ENCODE measurements at places on chromosomes 6 and 20. TPM values are rescaled to one million over a fixed set of nuclear protein-coding genes. Genes with fewer than 3 reads are reported as not detected.
A peak's percentile ranks its signal among the peaks of the same experiment; 100 is the strongest.

DNA sequence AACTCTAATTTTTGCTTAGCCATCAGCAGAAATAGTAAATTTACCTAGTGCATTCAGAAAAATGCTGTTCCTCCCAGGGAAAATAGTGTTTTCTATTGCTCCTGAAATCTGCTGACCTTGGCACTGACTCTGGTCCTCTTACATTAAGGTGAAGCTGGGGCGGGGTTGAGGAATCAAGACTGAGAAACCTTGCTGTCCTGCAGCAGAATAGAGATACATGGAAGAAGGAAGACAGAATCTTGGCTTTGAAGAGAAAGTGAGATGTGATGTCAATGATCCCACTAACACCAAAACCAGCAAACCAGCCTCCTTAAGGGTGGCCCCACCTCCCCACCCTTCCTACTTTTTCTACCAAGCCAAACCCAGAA, 840 bp upstream of the LY86 start:
- H3K4me1 ChIP-seq, result no peaks in the 10 kb centered on the region
- H3K4me3 ChIP-seq, result no peak overlapping the region
- H3K27ac ChIP-seq, result no peak overlapping the region
- H3K27me3 ChIP-seq, result no peaks in the 10 kb centered on the region
- H3K36me3 ChIP-seq, result no peaks in the 10 kb centered on the region
- no peak for DNase-seq

- no peaks in the 10 kb centered on the region for H3K27me3 ChIP-seq
- no peak overlapping the region for H3K4me3 ChIP-seq
- H3K27ac ChIP-seq, result no peak overlapping the region
- no peak for DNase-seq
- no peaks in the 10 kb centered on the region for H3K4me1 ChIP-seq
Measured at GRCh38 chr6:49087369-49087768, 375.7 kb downstream of the MMUT start.

- no peaks in the 10 kb centered on the region for H3K27me3 ChIP-seq
- DNase-seq, result no peak
- H3K4me3 ChIP-seq, result no peak overlapping the region
- peaks cover 98% of the 10 kb centered on the region for H3K4me1 ChIP-seq
- peak overlapping the region; percentile 72 for H3K27ac ChIP-seq
Measured at GRCh38 chr6:3743541-3743940, 8.0 kb downstream of the PXDC1 start.

- DNase-seq, result no peak
- H3K27me3 ChIP-seq, result peaks cover 16% of the 10 kb centered on the region
- H3K4me3 ChIP-seq, result no peak overlapping the region
- no peak overlapping the region for H3K27ac ChIP-seq
Measured at GRCh38 chr20:57175397-57176010, 90.9 kb downstream of the BMP7 start.

DNA sequence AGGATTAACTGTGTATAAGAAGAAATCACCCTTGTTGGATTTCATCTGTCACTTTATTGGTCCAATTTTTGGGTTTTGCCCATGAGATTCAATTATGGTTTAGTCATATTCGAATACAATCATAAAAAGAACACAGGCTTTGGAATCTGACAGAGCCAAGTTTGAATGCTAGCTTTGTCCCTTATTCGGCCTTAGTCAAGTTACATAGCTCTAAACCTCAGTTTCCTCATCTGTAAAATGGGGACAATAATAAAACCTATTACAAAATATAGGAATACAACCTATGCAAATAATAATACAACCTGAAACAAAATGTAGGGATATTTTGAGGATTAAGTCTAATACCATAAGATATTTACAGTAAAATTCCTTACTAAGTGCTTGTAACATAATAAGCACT, 57.7 kb downstream of the PRPH2 start:
- H3K4me1 ChIP-seq, result no peaks in the 10 kb centered on the region
- H3K27me3 ChIP-seq, result no peaks in the 10 kb centered on the region
- no peak overlapping the region for H3K4me3 ChIP-seq
- H3K36me3 ChIP-seq, result peaks cover 92% of the 10 kb centered on the region

- no peaks in the 10 kb centered on the region for H3K27me3 ChIP-seq
- no peak overlapping the region for H3K27ac ChIP-seq
- H3K4me1 ChIP-seq, result no peaks in the 10 kb centered on the region
- H3K4me3 ChIP-seq, result no peak overlapping the region
- H3K36me3 ChIP-seq, result peaks cover 41% of the 10 kb centered on the region
Measured at GRCh38 chr20:34744340-34744739, 40.2 kb downstream of the TP53INP2 start.

- DNase-seq, result peak; percentile 72
- no peaks in the 10 kb centered on the region for H3K27me3 ChIP-seq
- H3K4me1 ChIP-seq, result peaks cover 10% of the 10 kb centered on the region
- no peak overlapping the region for H3K27ac ChIP-seq
- H3K4me3 ChIP-seq, result peak overlapping the region; percentile 20
Measured at GRCh38 chr6:4647414-4648365, 128.5 kb upstream of the CDYL start.

- no peaks in the 10 kb centered on the region for H3K27me3 ChIP-seq
- no peak for DNase-seq
- H3K36me3 ChIP-seq, result no peaks in the 10 kb centered on the region
- no peak overlapping the region for H3K4me3 ChIP-seq
Measured at GRCh38 chr6:126842769-126843168, 275.7 kb upstream of the RSPO3 start.

DNA sequence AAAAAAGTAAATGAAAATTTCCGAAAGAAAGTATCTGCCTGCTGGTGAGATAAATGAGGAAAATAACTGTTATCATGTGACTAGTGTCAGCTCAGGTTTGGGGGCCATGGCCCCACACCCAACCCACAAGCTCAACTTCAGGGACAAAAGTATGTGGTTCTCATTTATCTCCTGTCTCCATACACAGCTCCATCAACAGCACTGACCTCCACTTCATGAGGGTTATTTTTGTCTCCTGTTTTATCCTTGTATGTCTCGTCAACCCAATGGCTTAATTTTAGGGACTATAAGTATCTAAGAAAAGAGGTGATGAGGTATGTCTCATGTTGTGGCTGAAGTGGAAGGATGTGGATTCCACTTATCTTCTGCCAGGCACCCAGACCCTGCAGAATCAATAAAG, 271.6 kb upstream of the RIN2 start:
- H3K27ac ChIP-seq, result no peak overlapping the region
- H3K27me3 ChIP-seq, result no peaks in the 10 kb centered on the region
- DNase-seq, result no peak
- no peak overlapping the region for H3K4me3 ChIP-seq
- H3K36me3 ChIP-seq, result no peaks in the 10 kb centered on the region

DNA sequence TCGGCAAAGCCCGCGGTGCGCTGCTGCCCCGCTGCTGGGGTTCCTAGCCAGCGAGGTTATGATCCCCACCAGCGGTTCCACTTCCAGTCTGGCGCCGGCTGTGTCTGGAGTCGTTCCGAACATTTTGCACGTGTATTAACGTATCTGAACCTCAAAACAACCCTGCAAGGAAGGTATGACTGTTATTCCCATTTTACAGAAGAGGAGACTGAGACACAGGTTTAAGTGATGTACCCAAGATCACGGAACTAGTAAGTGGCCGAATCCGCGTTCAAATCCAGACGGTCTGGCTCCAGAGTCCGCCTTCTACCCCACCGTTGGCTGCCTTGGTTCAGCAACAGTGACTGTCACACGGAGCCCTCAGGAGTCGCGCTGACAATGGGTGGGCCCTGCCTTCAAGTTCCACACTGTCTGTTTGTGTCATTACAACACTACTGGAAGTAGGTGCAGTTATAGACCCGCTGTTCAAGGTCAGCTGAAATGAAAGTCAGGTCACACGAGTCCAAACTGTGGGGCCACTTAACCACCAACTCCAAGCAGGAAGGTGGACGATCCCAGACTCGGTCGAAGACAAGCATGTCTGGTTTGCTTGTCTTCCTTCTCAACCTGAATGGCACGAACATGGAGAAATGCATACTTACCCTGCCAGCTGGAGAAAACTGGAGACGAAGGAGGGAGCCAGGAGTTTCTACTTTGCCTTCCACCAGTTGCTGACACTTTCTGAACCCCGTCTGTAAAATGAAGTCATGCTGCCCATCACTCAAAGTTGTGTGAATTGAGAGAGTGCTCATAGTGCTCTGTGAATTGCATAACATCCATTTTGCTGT, 803 bp upstream of the SRXN1 start:
- no peaks in the 10 kb centered on the region for H3K27me3 ChIP-seq
- peaks cover 32% of the 10 kb centered on the region for H3K4me1 ChIP-seq
- peak overlapping the region; percentile 86 for H3K27ac ChIP-seq
- peaks cover 24% of the 10 kb centered on the region for H3K36me3 ChIP-seq
- H3K4me3 ChIP-seq, result peak overlapping the region; percentile 84

DNA sequence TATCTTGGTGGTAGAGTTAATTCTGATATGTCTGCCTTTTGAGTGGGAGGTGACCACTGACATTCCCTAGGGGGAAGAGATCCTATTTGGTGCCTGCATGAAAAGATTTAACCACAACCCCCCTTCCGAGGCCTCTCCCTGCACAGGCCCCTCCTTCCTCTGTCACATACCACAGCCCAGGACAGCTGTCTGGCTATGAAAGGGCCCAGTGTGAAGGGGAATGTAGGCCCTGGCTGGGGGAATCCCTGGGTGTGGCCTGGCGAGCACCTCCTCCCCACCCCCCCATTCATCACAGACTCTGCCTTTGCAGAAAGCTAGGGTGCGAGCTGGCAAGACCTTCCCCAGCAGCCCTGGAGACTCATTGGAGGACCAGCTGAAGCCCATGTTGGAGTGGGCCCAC, 27.4 kb upstream of the MAPRE1 start:
- no peak overlapping the region for H3K27ac ChIP-seq
- peak; percentile 70 for DNase-seq

The BCAS4 gene
- 2.2 TPM for total RNA-seq

The OR2H2 gene
- total RNA-seq, result not detected

The SOX18 gene
- total RNA-seq, result 26.6 TPM

The LAMA5 gene
- total RNA-seq, result 86.9 TPM

The ELOVL4 gene
- total RNA-seq, result 1.4 TPM

The CTCFL gene
- total RNA-seq, result not detected

The LAMP5 gene
- total RNA-seq, result not detected
